ENCODE measurements at places on chromosomes 3 and 15.

GRCh38 chr3:72907731-72908620 is 20.1 kb downstream of the GXYLT2 start:
- DNase-seq, result no peak

DNA sequence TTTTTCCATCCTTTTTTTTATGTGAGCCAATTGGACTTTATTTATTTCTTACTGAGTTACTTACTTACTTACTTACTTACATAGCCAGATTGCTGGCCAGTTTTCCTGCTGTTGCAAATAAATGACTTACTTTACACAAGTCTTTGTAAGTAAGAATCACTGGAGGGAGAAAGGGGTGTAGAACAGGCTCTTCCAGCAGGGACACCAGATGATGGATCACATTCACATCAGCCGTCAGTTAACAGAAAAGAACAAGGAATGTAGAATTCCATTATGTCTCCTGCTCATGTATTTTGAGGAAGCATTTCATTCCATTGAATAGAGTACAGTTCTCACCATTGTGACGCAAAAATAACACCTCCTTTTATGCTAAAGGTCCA is 188.6 kb downstream of the FNDC3B start:
- DNase-seq, result no peak

GRCh38 chr3:54421943-54422342 is 299.6 kb downstream of the CACNA2D3 start:
- no peak for DNase-seq

GRCh38 chr3:2879023-2879422 is 231.2 kb downstream of the IL5RA start:
- no peak for DNase-seq

DNA sequence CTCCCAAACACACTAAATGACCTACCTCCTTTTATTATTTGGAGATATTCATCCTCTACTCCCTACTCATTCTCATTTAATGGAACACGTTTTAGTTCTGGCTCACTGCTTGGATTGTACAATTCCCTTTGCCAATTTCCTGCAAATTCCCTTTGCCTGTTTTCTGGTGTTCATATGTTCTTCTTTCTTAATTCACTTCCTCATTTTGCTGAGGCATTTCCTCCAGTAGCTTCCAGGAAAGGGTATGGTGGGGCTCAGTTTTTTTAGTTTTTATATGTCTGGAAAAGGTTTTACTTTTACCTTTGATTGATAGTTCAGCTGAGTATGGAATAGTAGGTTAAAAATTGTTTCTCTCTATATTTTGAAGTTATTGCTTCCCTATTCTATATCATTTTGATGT is 143.6 kb upstream of the GOLIM4 start:
- DNase-seq, result no peak

DNA sequence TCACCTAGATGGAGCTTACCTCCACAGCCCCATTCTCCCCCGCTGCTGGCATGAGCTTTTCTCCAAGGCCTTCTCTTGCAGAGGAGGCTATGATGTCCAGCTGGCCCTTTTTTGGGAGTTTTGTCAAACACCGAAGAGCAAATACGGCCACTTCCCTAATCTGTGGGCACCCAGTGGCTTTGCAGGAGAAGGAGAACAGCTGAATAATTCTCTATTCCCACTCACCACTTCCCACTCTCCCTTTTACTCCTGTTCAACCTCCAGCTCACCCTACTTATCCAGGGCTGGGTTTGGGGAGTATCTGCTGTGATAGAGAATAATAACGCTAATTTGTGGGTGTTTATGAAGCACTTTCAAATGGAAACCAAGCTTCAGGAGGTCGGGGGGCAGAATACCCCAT is 93.0 kb downstream of the AAGAB start:
- DNase-seq, result no peak

DNA sequence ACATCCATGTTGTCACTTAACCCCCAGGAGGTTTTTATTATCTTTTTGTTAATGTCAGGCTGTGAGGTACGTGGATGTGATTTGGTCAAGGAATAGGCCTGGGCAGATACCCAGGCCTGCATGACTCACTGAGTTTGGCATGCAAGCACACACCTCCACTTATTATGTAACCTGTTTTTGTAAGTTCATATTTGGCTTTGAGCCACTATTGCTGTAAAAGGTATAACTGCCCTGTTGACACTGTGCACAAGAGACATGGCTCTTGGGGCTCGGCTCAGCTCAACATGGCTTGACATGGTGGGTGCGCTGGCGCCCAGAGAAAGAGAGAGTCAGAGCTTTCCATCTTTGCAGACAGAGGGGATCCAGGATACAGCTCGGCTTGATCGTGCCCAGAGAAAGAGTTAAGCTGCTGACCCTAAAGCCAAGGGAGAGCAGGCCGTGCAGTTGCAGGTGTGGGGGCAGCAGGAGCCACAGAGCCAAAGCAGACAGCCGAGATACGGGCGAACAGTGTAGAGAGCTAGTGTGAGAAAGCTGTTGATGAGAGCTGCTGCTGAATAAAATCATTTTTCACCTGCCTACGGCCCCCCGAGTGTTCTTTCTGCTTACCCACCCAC is 67.9 kb upstream of the UNC13C start:
- DNase-seq, result no peak

DNA sequence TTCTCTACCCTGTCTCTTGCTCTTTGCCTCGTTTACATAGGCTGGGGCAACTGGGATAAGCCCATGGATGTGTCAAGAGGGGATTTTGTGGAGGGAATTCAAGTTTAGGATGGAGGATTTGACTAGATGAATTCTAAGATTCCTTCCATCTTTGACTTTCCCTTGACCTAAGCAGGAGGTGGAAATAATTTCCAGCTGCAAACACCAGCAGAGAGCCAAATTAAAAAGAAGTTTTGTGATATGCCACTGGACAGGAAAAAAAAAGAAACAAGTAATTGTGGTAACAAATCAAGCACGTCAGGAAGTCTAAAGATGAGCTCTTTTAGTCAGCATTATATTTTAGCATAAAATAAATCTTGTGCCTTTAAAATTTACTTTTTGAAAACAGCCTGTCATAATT is 49.8 kb downstream of the KCNMB2 start:
- no peak for DNase-seq

DNA sequence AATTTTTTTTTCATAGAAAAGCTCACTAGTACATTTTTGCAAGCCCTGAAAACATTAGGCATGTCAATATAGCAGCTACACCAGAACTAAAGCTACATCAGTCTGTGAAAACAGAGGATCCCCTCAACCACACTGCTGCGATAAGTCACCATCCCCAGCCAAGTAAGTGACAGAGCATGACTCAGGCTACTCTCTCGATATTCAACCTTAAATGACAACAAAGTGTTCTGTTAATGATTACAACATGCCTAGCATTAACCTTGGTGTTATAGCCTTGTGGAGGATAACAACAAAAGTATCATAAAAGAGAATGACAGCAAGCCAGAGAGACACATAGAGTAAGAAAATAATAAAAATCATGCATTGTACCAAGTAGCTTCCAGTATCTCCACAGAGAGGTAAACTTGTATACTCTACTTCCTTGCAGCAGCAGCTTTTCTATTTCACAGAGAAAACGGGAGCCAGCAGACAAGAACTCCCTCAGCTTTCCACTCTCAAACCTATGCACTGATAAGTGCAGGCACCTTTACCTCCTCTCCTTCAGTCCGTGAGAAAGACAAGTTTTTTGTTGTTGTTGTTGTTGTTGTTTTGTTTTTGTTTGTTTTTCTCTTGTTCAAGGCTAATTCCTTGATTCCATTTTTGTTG is 76.6 kb downstream of the GBE1 start:
- no peak for DNase-seq

- DNase-seq, result no peak
Measured at GRCh38 chr3:124362455-124362854, 367.8 kb upstream of the UMPS start.

GRCh38 chr3:17847156-17847555 is 104.7 kb upstream of the TBC1D5 start:
- no peak for DNase-seq

DNA sequence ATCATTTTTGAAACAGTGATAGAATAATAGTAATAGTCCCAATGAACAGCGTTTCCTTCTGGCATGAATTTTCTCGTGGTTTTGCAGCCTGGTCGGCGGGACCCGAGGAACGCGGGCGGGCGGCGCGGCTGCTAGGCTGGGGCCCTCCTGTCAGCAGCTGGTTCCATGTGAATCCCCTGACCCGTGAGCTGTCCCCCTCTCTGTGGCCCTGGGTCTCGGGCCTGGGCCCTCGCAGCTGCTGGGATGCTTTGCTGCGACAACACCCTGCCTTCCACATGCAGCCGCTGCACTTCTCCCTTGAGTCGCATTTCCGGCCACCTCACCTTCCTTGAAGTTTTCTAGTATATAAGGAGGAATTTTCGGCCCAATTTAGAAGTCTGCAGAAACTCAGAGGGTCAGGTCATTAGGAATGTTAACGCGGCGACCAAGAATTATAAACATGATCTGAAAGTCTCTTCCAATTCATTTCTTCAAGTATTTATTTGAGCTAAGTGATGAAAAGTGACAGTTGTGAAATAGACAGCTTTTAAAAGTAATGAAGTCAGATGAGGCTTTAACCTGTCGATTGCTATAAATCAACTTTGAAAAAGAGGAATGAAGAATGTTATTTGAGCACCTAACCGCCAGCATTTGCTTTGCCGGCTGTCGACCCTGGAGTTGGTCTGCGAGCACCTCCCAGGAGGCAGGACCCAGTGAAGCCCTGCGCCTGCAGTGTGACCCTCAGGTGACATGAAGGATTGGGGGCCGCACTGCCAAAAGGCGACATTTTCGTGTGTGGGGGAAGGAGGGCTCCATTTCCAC is 27.7 kb downstream of the NR2F2 start:
- DNase-seq, result no peak

GRCh38 chr3:161475905-161476304 is 20.7 kb upstream of the OTOL1 start:
- no peak for DNase-seq

GRCh38 chr3:52249683-52250082 is 4.1 kb downstream of the PPM1M start:
- no peak for DNase-seq

DNA sequence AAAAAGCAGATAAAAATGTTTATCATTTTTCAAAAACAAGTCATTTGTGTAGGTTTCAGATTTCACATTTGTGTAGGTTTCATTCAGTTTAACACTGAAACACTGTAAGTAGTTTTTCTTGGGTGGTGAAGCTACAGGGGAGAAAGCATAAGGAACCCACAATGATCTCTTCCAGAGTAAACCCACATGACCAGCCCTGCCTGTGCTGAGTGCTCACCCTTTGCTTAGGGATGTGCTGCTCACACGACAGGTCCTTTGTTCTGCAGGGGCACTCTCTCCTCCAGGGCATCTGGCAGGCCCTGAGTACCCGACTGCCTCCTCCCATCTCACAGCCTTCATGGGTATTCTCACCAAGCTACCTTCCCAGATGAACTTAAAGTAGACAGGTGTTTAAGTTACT is 28.9 kb downstream of the ZXDC start:
- no peak for DNase-seq

DNA sequence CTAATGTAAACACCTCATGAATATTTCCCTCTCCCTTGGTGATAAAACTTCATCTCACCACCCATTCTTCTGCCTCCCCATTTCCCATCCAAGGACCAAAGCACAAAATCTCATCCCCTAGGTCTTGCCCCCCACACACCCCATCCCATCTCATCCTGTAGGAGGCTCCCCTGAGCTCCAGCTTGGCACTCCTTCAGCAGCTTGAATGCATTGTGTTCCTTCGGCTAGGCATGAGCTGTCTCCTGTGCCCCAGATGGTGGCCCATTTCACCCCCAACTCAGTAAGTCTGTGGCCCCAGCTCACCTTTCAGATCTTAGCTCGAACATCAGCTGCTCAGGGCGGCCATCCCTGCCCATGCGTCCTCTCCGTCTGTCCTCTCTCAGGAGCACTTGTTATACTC is 203.6 kb upstream of the NR2F2 start:
- DNase-seq, result no peak

- DNase-seq, result no peak
Measured at GRCh38 chr3:194251891-194252560, 99.1 kb downstream of the CPN2 start.

GRCh38 chr15:39752991-39753390 is 29.6 kb downstream of the FSIP1 start:
- DNase-seq, result no peak

GRCh38 chr3:170397685-170398084 is 21.0 kb upstream of the CLDN11 start:
- no peak for DNase-seq

- DNase-seq, result no peak
Measured at GRCh38 chr3:156837115-156837514, 11.0 kb downstream of the LEKR1 start.

DNA sequence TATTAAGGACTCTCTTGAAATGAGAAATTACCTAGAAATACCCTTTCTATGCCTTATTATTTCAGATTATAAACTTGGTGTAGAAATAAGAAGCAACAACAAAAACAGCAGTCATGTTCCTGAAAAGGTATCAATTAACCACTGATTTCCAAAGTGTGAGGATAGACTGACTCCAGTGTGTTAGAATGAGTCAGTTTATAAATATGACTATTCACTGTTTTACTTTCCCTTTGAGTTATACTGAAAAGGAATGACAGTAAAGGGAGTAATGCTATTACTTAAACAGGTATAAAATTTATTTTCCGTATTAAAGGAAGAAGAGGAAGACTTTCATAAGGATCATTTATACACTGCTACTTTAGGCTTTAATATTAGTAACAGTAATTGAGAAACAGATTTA is 12.9 kb downstream of the GMNC start:
- DNase-seq, result no peak

- no peak for DNase-seq
Measured at GRCh38 chr3:152400887-152401286, 132.2 kb downstream of the MBNL1 start.

- DNase-seq, result no peak
Measured at GRCh38 chr3:73603762-73604171, 21.0 kb downstream of the PDZRN3 start.

- DNase-seq, result no peak
Measured at GRCh38 chr15:69154684-69155083, 5.8 kb upstream of the GLCE start.

DNA sequence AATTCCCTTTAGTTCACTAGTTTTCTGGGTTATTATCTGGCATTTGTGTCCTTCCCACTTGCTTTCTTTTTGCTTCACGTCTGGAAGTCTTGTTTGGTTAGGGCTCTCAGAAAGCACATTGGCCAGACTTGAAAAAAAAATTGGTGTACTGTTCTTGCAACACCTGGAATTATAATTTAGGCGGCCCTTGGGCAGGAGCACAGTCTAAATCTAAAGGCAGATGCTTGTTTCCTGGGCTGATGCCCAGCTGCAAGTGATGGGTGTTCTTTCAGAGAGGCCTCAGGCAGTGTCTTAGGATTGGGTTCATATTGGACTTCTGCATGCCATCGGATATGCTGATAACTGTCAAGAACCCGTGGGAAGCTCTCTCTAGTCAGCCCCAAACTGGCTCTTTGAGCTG is 521.5 kb downstream of the PDCD6IP start:
- no peak for DNase-seq

- DNase-seq, result no peak
Measured at GRCh38 chr3:5212628-5213573, 25.4 kb downstream of the EDEM1 start.

DNA sequence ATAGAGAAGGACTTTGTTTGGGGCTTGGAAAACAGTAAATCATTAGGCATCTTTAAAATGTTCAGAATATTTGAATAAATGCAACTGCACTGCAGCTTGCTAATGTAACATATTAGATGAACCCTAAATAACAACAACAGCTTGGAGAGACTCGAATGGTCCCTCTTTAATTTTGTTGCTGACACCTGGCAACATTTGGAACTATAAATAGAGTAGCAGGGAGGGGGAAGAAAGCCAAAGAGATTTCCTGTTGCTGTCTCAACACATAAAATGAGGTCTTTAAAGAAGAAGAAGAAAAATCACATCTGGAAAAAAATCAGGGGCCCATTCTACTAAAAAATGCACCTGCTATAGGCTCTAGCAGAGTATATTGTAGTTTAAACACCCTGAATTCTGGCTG is 49.9 kb upstream of the DPPA4 start:
- DNase-seq, result no peak

All from stimulated activated CD4-positive, alpha-beta T cell treated with anti-CD3 and anti-CD28 coated beads, Interleukin-1b, Interleukin-23, amount 100 ng/mL, for 1 hour (primary cell).